CD4-positive, alpha-beta T cell treated with Interferon alpha-2 for 1 hour (primary cell): ENCODE measurements at places on chromosomes 1 and 21.

GRCh38 chr21:44632067-44632466 lies 5.1 kb upstream of the KRTAP10-10 start:
- DNase-seq = no peak

DNA sequence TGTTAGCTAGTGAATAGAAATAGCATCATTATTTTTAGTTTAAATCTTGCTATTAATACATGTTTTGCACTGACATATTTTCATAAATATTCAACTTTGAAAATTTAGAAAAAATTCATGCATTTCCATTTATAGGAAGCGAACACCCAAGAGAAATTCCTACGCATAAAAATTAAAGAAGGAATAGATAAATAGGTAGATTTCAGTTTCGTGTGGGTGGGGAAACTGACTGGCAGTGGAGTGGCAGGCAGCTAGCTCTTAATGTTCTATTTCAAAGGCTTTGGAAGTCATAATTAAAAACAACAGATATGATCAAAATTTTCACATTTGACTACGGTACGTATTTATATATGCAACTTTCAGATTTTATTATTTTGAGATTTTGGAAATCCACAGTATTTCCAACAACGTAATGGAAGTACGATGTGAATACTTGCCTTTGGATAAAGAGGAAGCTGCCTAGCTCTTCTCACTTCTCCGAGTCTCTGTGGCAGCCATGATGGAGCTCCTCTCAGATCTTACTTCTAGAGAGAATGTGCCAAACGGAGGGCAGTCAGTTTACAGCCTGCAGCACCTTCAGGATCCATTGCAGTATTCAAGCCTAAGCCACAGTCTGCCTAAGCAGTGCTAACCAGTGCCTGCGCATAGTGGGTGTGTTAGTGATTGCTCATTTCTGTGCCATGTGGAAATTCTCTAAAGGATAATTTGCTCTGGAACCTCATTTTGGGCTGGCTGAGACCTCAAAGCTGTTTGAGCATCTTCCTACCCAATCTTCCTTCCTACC lies 62.9 kb upstream of the RGS4 start:
- no peak for DNase-seq

DNA sequence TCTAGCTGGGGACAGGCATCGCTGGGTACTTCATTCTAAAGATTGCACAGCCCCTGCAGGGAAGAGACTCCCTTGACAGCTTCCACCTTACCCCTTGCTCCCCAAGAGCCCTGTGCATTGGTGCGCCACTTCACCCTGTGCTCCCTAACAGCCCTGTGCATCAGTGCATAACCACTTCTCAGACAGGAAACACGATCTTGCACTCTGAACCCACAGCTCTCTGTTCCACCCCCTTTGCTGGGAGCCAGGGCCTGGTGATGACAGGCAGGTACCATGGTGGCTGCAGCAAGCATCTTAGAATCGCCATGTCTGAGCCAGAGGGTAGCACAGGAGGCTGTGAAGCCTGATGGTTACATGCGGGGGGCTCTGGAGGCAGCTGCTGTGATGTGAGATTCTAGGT lies 5.0 kb downstream of the ALPL start:
- no peak for DNase-seq

DNA sequence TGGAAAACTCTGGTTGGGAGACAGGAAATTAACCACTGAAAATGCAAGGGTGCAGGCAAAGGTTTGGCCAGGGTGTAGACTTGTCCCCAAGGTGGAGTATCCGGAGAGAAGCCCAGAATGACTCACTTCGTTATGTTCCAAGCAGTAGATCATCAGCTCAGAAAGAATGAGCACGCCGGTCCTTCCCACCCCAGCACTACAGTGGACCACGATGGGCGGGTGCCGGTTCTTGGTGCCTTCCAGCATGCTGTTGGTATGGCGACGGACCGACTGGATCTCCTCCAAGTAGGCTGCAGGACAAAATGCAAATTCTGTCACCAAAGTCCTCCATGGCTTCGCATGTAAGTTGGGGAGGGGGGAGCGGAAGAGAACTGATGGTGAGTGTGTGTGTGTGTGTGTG lies 83.4 kb downstream of the SMYD2 start:
- no peak for DNase-seq

- no peak for DNase-seq
Measured at GRCh38 chr21:19261731-19262376, 858.3 kb upstream of the TMPRSS15 start.

DNA sequence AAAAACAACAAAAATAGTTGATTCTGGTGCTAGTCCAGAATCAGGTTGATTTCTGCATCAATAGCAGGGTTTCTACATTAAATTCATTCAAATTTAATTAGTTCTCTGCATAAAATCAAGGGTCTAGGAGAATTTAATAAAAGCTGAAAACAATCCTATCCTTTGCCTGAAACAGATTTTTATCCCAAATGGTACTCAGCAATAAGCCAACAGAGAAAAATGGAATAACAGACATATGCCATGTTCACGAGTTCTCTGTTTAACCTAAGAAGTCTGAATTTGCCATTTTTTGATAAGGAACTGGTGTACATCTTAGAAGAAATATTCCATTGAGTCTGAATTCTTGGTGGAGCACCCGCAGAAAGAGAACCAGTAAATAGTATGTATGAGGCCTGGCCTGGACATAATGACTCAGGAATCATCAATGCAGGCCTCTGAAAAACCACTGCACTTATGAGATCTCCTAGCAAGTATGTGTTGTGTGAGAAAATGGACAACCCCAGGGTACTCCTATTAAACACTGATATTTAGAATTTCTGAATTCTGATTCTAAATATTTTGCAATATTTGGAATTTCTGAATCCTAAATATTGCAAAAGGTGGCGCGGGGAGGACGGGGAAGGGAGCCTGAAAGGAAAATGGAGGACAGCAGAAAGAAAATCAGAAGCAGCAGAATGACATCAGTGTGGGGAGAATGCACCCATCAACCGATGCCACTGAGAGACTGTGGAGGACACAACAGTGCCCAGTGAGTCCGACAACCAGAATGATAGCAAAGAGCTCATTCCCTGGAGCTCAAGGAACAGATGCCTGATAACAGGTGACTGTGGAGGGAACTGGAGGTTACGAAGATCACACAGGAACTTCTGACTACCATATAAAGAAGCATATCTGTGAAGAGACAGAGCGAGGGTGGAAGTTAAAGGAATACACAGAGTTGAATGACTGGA lies 97.6 kb downstream of the APP start:
- DNase-seq = no peak

GRCh38 chr1:37438037-37438868 lies 36.1 kb upstream of the ZC3H12A start:
- no peak for DNase-seq

- no peak for DNase-seq
Measured at GRCh38 chr1:205072286-205072685, 12.0 kb downstream of the TMEM81 start.

- DNase-seq = no peak
Measured at GRCh38 chr1:24720152-24720551, 25.1 kb upstream of the CLIC4 start.

GRCh38 chr1:10796029-10796944 lies at the start of gene CASZ1:
Gene CASZ1 (minus strand): TSS chr1:10796646. CDS start chr1:10693889, 102,757 bp downstream.
- no peak for DNase-seq

DNA sequence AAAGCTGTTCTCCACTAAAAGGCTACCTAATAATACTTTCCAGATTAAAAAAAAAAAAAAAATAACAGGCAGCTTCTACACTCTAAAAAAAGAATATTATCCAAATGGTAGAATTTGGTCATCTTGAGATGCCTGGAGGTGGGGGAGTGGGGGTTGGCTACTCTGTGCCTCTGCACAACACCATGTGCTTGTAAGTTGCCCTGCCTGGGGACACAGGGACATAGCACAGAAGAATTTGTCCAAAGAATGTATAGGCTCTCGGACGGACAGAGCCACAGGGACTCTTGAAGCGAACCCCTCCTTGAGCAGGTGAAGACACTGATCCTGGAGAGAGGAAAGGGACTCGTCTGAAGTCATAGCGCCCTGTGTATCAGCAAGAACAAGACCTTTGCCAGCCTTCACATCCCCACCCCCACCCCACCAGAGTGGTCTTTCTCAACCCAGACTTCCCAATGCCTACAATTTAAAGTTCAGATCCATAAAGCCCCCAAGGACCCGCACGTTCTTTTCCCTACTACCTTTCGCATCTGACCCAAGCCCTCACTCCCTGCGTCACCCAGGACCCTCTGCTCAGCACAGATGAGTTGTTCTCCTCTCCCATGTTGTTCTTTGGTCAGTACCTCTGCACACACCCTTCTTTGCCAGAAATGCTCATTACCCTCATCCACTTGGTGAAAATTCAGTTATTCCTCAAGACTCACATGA lies 72.6 kb downstream of the LGR6 start:
- no peak for DNase-seq

DNA sequence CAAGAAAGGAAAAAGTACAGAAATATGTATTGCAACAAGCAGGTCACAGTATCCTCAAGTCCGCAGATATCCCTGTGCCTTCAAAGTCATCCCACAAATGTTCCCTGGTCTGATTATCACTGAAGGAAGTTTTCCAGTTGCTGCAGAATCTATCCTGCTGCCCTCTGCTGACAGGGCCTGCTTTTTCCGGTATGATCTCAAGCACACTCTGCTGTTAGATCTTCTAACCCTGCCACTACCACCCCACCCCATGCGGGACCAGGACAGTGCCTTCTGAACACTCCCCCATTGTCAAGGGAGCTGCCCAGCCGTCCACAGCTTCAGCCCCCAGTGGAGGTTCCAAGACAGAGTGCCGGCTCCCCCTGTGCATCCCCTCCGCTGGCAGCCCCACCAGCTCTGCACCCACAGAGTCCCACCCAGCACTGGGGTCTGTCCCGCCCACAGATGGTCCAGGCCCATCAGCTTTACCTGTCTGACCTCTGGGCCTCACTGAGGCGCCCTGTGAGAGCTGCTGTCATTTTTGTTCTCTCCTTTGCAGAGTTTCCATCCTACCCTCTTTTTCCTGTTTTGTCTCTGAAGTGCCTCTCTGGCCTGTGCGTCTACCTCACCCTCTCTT lies 27.9 kb downstream of the FAM163A start:
- DNase-seq = no peak

DNA sequence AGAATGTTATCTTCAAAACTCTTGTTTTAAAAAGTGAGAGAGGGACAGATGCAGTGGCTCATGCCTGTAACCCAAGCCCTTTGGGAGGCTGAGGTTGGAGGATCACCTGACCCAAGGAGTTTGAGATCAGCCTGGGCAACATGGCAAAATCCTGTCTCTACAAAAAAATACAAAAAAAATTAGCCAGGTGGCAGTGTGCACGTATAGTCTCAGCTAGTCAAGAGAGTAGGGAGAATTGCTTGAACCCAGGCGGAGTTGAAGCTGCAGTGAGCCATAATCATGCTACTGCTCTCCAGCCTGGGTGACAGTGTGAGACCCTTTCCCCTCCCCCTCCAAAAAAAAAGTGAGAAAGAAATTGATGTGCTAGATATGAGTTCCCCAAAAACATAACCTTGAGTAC lies 131.0 kb downstream of the KCNT2 start:
- DNase-seq = no peak

- no peak for DNase-seq
Measured at GRCh38 chr1:175919001-175919400, 175.6 kb upstream of the TNR start.

DNA sequence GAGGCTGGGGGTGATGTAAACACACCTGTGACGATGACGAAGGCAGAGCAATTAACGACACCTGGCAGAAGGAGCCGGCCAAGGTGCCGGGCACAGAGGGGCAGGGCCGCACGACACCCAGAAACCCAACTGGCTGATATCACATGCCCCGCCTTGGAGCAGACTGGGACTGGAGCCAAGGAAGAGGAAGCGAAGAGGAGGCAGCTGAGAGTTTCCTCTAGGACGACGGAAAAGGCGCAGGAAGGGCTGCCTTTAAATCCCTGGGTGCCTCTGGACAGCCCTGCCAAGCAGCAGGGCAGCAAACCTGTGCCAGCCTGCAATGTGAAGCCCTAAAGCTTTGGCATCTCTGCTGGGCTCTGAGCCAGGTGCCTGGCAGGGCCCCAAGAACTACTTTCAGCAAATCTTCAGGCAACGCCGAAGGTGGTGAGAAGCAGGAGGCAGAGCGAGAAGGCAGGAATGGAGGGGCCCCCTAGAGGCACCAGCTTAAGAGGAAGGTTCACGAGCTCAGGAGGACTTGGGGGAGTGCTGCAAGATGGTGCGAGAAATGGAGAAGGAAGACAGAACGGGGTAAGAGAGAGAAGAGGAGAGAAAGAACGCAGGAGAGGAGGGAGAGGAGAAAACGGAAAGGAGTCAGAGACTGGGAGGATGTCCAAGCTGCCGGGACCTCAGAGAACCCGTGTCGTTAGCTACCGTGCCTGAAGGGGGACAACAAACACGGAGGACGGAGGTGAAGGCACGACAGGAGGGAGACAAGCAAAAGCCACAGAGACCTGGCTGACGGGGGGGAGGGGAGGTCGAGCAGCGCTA lies 25.3 kb upstream of the PEF1 start:
- DNase-seq = peak; percentile 36

DNA sequence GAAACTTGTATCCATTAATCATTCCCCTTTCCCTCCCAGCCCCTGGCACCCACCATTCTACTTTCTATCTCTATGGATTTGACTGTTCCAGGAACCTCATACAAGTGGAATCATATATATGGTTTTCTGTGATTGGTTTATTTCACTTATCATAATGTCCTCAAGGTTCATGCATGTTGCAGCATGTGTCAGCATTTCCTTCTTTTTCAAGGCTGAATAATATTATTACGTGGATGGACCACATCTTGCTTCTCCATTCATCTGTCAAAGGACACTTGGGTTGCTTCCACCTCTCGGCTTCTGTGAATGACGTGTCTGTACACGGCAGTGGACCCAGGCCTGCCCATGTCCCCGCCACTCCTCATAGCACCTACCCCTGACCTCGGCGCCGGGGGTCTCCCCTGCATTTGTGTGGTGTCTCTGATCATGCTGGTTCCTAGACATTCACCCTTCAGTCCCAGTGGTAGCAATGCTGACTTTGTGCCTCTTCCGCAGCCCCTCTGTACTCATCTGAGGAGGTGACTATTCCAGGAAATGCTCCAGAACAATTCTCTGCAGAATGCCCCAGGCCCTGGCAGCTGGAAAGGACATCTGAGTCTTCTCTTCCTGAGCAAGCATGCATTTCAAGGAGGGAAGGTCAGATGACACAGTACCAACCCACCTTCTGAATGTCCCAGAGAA lies 136.9 kb downstream of the PSMG1 start:
- DNase-seq = no peak
